ENCODE measurements at places on chromosomes 7 and 10.
A peak's percentile ranks its signal among the peaks of the same experiment; 100 is the strongest.

DNA sequence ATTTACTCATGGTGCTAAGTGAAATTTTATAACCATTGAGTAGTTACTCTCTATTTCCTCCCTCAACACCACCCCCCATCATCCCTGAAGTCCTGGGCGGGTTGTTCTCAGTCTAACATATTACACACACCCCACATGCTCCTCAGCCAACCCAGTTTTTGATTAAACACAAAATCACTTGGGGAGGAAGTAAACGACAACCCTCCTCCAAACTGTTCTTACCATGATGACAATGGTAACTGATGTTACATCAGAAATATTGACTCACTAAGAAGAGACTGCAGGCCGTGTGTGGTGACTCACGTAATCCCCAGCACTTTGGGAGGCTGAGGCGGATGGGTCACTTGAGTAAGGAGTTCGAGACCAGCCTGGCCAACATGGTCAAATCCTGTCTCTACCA, 44.2 kb downstream of the RAB11FIP2 start:
- no peak for DNase-seq

GRCh38 chr7:1366801-1367405, 92.4 kb downstream of the MICALL2 start:
- no peak for DNase-seq

DNA sequence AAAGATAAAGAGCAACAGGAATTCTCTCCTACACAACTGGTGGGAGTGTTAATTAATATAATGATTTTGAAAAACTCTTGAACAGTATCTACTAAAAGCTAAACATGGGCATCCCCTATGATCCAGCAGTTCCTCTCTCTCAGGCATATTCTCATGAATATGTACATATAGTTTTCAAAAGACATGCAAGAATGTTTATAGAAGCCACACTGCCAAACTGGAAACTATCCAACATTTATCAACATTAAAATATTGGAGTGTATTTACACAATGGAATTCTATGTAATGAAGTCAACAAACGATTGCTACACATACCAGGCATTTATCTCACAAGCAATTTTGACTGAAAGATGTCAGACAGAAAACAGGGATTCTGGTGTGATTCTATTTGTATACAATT, 404.5 kb upstream of the ANKRD30A start:
- no peak for DNase-seq

GRCh38 chr10:65534771-65535170, 1391.1 kb upstream of the LRRTM3 start:
- no peak for DNase-seq

DNA sequence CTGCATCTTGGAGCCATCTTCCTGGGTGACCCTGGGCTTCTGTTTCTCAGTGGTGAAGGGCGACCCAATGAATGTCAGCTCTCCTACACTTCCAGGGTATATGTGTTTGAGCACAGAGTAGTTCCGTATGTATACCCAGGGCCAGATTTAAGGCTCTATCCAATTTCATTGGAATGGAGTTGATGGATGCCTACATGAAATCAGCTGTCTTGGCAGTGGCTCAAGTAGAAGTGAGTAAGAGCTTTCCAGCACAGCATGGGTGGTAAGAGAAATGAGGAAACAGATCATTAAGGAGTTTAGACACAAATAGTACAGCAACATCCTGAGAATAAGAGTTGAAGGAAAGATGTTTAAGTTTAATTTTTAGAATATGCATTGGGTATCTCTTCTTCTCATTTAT, 433.0 kb downstream of the PAXIP1 start:
- no peak for DNase-seq

GRCh38 chr7:36301914-36302771, 87.5 kb upstream of the ANLN start:
- DNase-seq, result no peak

DNA sequence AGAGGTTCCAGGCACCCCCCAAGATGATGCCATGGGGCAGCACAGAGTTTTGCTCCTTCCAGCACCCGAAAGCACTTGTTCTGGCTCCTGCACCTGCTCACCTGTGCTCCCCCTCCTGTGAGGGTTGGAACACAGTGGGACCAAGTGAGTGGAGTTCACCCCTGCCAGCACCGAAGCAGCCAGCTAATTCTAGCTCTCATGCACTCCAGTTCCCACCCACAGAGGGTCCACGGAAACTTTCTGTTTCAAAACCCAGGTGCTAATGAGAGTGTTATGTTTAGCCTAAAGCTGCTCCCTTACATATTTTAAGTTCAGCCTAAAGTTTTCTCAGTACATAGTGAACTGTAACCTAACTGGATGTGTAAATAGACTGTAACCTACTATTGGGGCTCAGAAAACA, 42.6 kb upstream of the SLC35G1 start:
- DNase-seq, result no peak

DNA sequence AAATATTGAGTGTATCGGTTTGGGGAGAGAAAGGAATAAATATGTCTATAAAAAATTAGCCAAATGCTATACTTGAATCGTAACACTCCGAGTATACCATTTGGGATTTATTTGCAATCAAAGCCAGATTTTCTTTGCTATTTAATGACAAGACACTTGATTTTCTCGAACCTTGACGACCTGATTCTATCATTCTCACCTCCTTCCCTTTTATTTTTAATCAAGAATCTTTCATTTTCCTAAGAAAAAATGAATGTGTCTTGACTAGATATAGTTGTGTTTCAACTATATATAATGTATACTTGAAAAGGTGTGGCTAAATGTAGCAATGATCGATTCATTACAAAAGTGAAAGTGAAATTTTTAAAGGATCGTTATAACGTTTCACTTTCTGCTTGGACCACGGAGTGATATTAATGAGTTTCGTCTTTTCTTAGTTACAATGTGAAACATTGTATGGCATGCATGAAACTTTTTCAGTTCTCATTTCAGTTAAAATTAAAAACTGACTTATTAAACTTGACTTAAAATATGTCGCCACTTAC, 562 bp downstream of the NUB1 start:
- DNase-seq, result no peak

DNA sequence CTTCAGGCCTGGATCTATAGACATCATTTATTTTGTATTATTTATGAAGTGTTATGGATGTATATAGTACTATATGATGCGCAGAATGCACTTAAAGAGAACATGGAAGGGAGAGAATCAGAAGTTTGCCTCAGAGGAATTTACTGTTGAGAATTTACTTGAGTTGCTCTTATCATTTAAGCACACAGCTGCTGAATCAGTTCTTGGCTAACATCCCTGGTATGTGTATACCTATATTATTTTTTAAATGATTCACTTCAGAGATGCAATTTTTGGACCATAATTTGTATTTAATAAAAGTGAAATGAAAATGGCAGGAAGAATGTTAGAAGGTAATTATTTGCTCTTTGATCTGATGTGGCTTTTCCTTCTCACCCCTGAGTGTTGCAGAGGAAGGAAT, 191.6 kb downstream of the BICC1 start:
- no peak for DNase-seq

- no peak for DNase-seq
Measured at GRCh38 chr7:16914771-16915170, 33.0 kb upstream of the AGR3 start.

DNA sequence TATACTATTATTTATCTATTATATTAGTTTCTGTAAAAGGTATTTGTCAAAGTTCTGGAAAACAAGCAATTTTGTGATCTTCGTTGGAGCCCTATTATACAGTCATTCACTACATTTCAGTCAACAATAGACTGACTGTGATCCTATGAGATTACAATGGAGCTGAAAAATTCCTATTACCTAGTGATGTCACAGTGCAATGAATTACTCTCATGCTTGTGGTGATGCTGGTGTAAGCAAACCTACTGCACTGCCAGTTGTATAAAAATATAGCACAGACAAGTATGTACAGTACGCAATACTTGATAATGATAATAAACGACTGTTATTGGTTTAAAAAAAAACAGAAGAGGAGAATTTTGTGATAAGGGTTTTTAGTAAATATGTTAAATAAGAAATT, 21.4 kb downstream of the OR6V1 start:
- DNase-seq, result no peak

DNA sequence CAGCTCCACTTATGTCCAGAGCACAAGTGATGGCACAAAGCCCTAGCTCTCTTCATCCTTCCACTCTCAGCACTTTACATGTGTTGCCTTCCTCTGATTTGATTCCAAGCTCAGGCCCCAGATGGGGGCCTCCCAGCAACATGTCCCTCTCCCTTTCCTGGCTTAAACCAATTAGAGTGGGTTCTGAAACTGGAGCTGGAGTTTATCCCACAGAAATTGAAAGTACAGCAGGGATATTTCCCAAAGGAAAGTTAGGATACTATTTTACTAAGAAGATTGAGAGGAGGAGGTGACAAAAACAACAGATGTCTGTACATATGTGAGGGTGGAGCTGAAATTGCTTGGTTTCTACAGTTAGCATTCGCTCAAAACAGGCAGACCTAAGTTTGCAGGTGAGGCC, 724.6 kb downstream of the AUTS2 start:
- DNase-seq, result no peak

- peak; percentile 9 for DNase-seq
Measured at GRCh38 chr7:98802088-98802780, 67.6 kb downstream of the TMEM130 start.

- no peak for DNase-seq
Measured at GRCh38 chr10:61346796-61347413, 106.3 kb downstream of the TMEM26 start.

DNA sequence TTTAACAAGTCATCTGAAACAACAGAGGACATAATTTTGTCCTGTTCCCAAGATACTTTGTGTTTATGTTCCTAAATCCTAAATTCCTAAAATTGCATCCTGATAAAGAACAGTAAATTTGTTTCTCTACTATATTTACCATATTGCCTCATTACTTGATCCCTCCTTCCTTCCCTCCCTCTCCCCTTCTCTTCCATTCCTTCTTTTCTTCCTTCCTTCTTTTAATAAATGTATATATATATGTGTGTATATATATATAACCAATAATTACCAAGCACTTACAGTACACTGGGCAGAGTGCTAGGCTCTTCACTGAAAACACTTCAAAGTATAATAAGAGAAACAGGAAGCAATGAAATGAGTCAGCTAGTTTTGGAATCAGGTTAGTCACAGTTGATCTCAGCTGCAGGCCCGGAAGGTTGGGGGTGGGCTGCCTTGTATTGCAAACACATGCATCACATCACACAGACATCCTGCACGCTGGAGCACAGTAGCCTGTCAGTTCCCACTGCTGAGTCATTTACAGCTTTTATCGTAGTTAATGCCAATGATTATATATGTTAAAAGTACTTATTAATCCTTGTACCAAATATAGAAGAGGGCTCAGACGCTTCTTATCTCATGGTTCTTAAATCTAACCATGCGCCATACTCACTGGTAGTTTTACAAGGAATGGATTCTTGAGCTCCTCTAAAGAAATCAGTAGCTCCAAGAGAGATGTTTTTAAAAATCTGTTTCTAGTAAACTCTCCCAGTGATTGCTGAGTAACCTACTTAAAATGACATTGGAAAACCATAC, 551.7 kb downstream of the GRM8 start:
- peak; percentile 32 for DNase-seq

DNA sequence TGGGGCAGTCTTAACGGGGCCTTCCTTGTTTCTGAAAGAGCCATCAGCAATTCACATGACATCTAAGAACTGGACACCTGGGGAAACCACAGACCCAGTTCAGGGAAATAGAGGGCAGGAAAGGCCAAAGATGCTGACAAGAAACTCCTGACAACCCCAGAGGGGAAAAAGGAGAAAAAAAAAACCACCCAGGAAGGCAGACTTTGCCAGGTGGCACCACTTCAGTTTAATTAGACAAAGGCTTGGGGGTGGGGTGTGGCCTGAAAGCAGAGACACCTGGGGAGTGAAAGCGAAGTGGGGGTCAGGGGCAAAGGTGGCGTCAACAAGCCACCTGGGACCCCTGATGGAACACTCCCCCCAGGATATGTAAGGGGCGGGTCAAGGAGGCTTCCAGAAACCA, 53.6 kb downstream of the RAB11FIP2 start:
- DNase-seq, result no peak

DNA sequence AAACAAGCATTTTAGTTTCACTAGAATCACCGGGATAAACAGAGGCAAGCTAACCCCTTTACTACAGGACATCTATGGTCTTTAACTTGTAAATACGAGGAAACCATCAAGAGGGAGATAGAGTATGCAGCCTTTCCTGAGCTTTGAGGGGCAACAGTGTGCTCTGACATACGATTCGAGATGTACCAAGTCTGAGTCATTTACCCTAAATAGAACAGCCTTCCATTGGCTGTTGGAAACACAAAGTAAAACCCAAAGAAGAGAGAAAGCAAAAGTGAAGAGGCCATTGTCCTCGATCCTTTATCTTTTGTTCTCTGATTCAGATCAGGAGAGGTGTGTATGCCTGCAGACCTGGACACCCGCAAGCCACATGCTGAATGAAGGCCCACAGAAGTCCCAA, 289.5 kb downstream of the KCNMA1 start:
- DNase-seq, result no peak

DNA sequence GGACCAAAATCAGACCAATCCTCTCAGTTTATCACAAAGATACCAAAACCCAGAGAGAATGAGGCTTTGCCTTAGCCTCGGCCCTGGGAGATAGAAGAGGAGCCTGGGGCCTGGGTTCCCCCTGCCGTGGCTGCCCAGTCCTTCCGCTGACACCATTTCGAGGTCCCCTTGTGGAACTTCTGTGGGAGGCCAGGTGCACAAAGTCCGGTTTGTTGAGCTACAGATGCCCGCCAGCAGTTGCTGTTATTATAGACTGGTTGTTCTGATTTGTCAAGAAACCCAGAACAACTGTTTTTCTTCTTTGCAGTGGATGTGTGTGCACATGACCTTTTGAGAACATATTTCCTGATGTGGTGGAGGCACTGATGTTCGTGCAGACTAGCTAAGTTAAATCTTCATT, 47.6 kb downstream of the CUX1 start:
- DNase-seq, result no peak

GRCh38 chr7:86784765-86785164, 141.1 kb downstream of the GRM3 start:
- no peak for DNase-seq

- no peak for DNase-seq
Measured at GRCh38 chr7:2517026-2517425, 2.5 kb upstream of the LFNG start.

- DNase-seq, result no peak
Measured at GRCh38 chr10:29598851-29599311, 35.9 kb downstream of the SVIL start.

- DNase-seq, result no peak
Measured at GRCh38 chr7:130131191-130131834, 61.0 kb downstream of the KLHDC10 start.

GRCh38 chr7:37833107-37833817, 15.1 kb upstream of the NME8 start:
- peak; percentile 17 for DNase-seq

Data from activated T-cell treated with anti-CD3 and anti-CD28 coated beads for 24 hours (primary cell).